ENCODE measurements at places on chromosomes 16 and 17.

DNA sequence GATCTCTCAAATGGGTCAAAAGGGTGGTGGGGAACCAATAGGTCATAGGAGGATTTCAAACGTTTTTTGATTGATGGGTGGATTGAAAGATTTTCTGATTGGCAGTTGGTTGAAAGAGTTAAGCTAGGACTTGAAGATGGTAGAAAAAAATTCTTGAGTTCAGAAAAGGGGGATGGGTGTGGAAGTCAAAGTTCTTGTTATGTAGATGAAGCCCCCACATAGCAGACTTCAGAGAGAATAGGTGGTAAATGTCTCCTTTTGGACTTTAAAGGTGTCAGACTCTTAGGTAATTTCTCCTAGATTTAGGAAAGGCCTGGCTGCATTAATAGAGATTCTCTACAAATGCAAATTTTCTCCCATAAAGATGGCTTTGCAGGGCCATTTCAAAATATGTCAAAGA, 163.3 kb downstream of the HS3ST4 start:
- DNase-seq, result no peak

GRCh38 chr17:39197380-39198185, at the start of gene CACNB1:
Gene CACNB1 (minus strand): TSS chr17:39197669. CDS start chr17:39197495, 174 bp downstream.
- DNase-seq, result peak; percentile 93

DNA sequence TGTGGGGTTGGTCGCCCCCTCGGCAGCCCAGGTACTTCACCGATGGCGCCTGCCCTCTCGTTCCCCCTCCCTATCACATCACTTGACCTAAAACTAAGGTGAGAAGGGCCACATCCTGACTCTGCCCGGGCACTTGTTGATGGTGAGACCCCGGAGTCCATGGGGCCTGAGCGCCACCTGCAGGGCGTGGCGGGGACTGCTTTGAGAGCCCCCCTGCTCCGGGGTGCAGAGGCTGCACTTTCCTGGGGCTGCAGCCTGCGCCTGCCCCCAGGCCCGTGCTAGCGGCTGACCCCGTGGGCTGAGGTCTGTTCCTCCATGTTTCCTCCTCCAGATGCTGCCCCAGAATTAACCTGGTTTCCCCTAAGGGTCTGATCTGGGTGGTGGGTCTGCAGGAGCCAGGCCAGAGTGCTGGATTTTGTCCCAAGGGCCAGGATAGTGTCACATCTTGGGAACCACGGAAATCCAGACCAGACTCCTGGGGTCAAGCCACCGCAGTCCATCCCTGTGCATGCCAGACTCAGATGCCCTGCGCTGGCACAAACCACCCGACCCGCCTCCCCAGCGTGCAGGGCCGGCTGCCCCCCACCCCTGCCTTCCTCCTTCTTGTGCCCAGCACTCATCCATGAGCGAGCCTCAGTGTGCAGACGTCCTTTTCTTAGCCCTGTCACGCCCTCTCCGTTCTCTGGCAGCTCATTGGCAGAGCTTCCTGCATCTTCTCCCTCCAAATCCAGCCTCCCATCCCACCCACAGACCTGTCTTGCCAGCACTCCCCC, 2.7 kb downstream of the NDUFAF8 start:
- DNase-seq, result peak; percentile 88

- peak; percentile 93 for DNase-seq
These were observed 24.2 kb downstream of the STAT5A start for GRCh38 chr17:42312285-42313130.

- no peak for DNase-seq
These were observed 17.7 kb upstream of the DOK4 start for GRCh38 chr16:57504001-57504400.

GRCh38 chr17:80339731-80340456, 75.1 kb upstream of the ENDOV start:
- no peak for DNase-seq

DNA sequence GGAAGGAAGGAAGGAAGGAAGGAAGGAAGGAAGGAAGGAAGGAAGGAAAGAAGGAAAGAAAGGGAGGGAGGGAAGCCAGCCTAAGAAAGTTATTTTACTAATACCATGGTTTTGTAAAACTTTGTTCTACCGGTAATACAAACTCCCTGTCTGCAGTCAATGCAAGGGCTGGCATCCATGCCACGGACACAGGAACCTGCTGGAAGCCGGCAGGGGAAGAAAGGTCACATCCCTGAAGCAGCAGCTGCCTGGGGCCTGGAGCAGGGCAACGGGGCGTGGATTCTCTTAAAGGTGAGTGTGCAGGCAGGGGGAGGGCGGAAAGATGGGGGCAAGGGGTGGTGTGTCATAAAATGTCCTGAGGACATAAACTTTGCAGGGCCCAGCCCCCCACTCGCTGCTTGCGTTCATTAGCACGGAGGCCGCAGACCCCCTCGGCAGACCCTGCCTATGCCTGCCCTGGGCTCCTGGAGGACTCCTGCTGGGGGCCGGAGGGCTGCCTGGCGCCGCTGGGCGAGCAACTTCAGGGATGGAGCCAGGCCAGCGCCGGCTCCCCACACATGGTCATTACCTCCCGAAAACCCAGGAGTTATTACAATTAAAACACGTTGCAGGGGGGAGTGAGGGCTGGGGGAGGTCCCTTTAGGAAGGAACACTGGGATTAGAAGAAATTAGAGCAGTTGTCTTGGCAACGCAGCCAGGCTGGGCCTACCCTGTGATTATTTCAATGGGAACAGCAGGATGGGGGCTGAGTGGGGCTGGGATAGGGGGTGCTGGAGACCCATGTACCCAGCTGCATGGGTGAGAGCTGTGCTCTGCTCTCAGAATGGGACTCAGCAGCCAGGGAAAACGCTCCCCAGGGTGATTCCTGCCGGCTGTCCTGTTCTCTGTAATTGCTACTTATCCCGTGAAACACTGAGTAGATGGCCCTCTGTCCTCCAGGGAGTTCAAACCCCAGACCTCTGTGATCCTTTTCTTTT, 257.9 kb downstream of the SOX9 start:
- no peak for DNase-seq

DNA sequence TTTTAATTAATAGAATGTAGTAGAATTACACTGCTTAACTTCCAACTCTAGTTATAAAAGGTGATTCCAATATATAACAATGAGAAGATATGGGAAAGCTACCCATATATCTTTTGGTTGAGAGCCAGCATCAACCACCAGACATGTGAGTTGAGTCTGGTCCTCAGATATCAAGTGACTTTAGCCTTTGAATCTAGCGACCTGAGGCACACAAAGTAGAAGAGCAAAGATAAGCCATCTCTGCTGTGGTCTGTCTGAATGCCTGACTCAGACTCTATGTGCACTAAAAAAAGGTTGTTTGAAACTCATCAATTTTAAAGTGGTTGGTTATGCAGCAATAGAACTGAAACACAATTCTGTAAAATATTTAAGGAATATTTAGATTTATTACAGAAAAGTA, 492.5 kb upstream of the SOX9 start:
- no peak for DNase-seq

GRCh38 chr17:76048711-76049110, 21.6 kb upstream of the EVPL start:
- DNase-seq, result no peak

- peak; percentile 63 for DNase-seq
These were observed 115.9 kb downstream of the ZFHX3 start for GRCh38 chr16:72932050-72932449.

DNA sequence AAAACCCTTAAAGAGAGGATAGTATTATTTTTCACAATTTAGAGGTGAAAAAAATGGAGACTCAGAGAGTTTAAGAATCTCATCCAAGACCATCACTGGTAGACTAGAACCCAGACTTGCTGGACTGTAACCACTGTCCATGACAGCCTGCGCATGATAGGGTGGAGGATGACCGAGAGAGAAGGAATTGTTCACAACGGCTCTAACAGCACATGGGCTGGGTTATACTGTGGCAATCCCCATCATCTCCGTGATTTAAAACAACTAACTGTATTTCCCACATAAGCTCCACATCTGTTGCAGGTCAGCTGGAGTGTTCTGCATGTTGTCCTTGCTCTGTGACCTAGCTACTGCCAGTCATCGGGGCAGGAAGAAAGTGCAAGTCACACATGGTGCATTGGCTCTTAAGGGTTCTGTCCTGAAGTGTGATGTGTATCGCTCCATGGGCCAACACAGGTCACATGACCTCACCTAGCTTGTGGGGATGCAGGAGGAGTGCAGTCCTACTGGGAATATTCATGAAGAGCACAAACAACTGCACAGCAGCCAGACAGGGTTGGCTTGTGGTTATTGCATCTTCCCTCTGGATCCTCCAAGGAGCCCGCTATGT, 131.2 kb upstream of the MPHOSPH6 start:
- DNase-seq, result no peak
